ENCODE measurements at places on chromosomes 2 and 18. TPM values are rescaled to one million over a fixed set of nuclear protein-coding genes. Genes with fewer than 3 reads are reported as not detected.

The HAAO gene
- 18.3 TPM for polyA plus RNA-seq

The CHRND gene
- 182 TPM for polyA plus RNA-seq

The NPPC gene
- polyA plus RNA-seq: 2.6 TPM

The NT5C1B gene
- polyA plus RNA-seq: 0.69 TPM

The ALK gene
- polyA plus RNA-seq: 0.42 TPM

The CFAP53 gene
- polyA plus RNA-seq: not detected

The TOGARAM2 gene
- 0.85 TPM for polyA plus RNA-seq

The POU3F3 gene
- polyA plus RNA-seq: 0.68 TPM

The SELENOI gene
- polyA plus RNA-seq: 14.6 TPM

The GPR155 gene
- 4.6 TPM for polyA plus RNA-seq

The DOK6 gene
- polyA plus RNA-seq: 5.2 TPM

The DSG4 gene
- polyA plus RNA-seq: not detected

The FARSB gene
- 29.4 TPM for polyA plus RNA-seq

The IL37 gene
- polyA plus RNA-seq: not detected

The CCDC178 gene
- 0.19 TPM for polyA plus RNA-seq

The COL4A4 gene
- 0.09 TPM for polyA plus RNA-seq

The POMC gene
- 3.6 TPM for polyA plus RNA-seq

The UGT1A10 gene
- not detected for polyA plus RNA-seq

The YES1 gene
- polyA plus RNA-seq: 67.3 TPM

The ACVR1C gene
- polyA plus RNA-seq: 0.34 TPM

The MAPK4 gene
- polyA plus RNA-seq: 8.6 TPM

The SOX11 gene
- 299 TPM for polyA plus RNA-seq

The TLX2 gene
- not detected for polyA plus RNA-seq

The FAM237A gene
- polyA plus RNA-seq: not detected

The MDH1B gene
- 0.97 TPM for polyA plus RNA-seq

The HOXD8 gene
- 42.8 TPM for polyA plus RNA-seq

The FOXI3 gene
- polyA plus RNA-seq: 1.2 TPM

The NDUFS1 gene
- not detected for polyA plus RNA-seq

The SPP2 gene
- polyA plus RNA-seq: not detected

The PSMA8 gene
- polyA plus RNA-seq: not detected

The DSG3 gene
- 7.9 TPM for polyA plus RNA-seq

The SGPP2 gene
- polyA plus RNA-seq: 1.2 TPM

The SCTR gene
- polyA plus RNA-seq: 2.1 TPM

The IL1RL2 gene
- polyA plus RNA-seq: 0.29 TPM

The AGXT gene
- polyA plus RNA-seq: not detected

The SULT1C4 gene
- polyA plus RNA-seq: not detected

The RAX gene
- polyA plus RNA-seq: not detected

Data from muscle of arm (tissue), 14 donors.